MG63 (cell line): ENCODE measurements at places on chromosomes 3 and 15. TPM values are rescaled to one million over a fixed set of nuclear protein-coding genes. Genes with fewer than 3 reads are reported as not detected.

FEZF2 gene
- total RNA-seq: not detected in 2 replicates

ROPN1 gene
- total RNA-seq: not detected in 2 replicates

FILIP1L gene
- total RNA-seq: 19.9 and 31.5 TPM in 2 replicates

XRN1 gene
- total RNA-seq: 11.2 and 20.2 TPM in 2 replicates

SUCNR1 gene
- total RNA-seq: not detected in 2 replicates

CCDC66 gene
- total RNA-seq: 6.8 and 14.4 TPM in 2 replicates

PLA2G4D gene
- not detected in 2 replicates for total RNA-seq

FOXB1 gene
- not detected in 2 replicates for total RNA-seq

OR5K2 gene
- not detected in 2 replicates for total RNA-seq

TTLL3 gene
- total RNA-seq: 0.10 and 3.1 TPM in 2 replicates

GRIP2 gene
- not detected in 2 replicates for total RNA-seq

NCK1 gene
- 48.6 and 107 TPM in 2 replicates for total RNA-seq

ITIH4 gene
- total RNA-seq: not detected in 2 replicates

CCDC13 gene
- total RNA-seq: 0.59 and 10.2 TPM in 2 replicates

CLSTN2 gene
- 0.64 and 1.7 TPM in 2 replicates for total RNA-seq

HEG1 gene
- 75.1 and 105 TPM in 2 replicates for total RNA-seq
